ENCODE measurements at places on chromosomes 3 and 15.

- no peak for DNase-seq
These were observed 530.7 kb downstream of the EPHB1 start for GRCh38 chr3:135325726-135326235.

DNA sequence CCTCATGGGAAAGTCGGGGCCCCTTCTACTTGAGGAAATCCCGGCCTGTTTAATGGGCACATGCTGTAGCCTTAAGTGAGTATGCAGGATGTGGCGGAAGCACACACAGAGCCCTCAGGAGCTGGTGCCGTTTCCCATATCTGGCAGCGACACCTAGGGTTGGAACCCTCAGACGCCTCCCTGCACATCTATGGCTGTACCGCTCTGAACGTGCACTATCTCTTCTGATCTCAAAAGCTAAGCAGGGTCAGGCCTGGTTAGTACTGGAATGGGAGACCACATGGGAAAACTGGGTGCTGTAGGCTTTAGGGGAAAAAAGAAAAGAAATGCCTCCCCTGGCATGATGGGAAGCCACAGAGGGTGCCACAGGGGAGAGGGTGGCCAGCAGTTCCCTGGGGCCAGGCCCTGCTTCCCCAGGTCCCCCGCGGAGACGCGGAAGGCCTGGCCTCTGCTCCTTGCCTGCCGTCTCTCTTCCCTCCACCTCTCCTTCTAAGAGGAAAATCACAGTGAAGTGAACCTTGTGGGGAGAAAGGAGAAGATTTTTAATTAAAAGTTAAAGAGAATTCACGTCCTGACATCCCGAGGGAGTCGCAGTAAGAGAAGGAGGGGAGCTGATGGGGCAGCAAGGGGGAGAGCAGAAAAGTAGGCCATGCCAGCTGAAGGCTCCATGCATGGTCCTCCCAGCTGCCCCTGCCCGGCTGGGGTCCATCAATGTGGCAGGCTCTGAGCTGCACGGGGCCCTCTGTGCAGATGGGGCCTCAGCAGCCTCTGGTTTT lies 60.5 kb upstream of the TMEM115 start:
- DNase-seq = no peak

DNA sequence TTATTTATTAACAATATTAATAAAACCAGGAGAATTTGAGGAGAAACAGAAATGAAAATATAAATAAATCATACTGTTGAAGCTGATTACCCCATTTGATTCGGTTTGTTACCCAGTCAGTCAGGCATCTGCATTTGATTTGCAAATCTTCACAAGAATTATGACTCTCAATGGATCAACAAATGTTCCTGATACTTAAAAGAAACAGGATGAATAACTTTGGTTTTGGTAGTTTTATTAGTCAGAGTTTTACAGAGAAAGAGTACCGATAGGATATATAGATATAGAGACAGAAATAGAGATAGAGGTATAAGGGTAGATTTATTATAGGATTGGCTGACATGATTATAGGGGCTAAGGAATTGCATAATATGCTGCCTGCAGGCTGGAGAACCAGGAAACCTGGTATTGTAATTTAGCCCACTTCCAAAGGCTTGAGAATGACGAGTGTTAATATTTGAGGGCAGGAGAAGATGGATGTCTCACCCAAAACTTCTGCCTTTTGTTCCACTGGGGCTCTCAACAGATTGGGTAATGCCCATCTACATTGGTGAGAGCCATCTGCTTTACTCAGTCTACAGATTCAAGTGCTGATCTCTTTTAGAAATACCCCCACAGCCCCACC lies 241.6 kb upstream of the COL8A1 start:
- DNase-seq = peak; percentile 80

GRCh38 chr3:33236005-33236404 lies 17.4 kb upstream of the SUSD5 start:
- DNase-seq = no peak

DNA sequence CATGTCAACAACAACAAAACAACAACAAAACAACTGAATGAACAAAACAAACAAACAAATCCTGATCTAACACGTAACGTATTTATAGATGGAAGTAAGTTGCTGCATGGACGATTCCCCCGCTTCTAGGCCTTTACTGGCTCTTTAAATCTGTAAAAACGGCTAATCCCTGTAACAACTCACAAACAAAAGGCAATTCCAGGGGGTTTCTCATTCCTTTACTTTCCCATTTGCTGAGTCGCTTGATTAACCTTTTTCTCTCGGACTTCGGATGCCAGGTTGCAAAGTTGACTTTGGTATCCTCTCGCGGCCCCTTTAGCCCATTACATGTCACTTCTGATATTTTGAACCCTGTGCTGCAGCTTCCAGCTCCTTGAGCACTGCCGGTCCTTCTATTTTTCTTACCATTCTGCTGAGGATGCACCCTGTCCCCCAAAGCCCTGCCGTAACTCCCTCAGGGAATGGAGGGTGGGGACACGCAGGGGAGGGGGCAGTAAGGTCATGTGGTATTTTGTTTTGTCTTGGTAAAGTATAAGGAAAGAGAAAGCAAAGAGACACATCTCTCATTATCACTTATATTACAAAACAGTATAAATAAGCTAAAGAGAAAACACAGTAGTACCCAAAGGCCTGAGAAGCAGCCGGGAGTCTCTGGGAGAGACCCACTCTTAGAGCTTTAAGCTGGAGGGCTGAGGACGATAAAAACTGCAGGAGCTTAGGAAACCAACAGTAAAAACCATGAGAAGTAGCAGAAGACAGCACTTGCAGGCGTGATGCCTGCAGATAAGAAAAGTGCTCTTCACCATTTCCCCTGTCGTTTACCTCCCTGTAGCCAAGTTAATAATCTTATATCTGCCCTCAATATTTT lies 457.8 kb upstream of the ZNF717 start:
- no peak for DNase-seq

GRCh38 chr3:17730318-17730967 lies 12.0 kb downstream of the TBC1D5 start:
- peak; percentile 41 for DNase-seq

- DNase-seq = no peak
These were observed 25.6 kb downstream of the CLEC3B start for GRCh38 chr3:45051685-45052084.

DNA sequence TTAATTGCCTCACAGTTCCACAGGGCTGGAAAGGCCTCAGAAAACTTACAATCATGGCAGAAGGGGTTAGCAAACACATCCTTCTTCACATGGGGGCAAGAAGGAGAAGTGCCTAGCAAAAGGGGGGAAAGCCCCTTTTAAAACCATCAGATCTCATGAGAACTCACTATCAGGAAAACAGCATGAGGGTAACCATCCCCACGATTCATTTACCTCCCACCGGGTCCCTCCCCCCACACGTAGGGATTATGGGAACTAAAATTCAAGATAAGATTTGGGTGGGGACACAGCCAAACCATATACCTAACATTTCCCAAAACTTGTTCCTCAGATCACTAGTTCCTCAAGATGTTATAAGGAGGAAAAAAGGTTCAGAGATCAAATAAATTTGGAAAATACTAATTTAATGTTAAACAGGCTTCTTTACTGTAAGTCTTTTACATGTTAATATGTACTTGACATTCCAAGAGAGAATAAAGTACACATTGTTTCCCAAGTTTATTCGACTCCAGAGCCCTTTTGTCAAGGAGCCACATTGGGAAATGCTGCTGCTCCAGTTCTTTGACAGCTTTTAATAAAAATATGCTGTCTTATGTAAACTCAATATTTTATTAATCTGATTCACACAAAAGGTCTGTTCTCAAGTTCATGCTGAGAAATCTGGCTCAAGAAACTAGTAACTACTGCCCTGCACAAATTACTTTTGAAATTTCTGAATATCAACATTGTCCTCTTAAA lies 17.8 kb downstream of the HERC1 start:
- no peak for DNase-seq

DNA sequence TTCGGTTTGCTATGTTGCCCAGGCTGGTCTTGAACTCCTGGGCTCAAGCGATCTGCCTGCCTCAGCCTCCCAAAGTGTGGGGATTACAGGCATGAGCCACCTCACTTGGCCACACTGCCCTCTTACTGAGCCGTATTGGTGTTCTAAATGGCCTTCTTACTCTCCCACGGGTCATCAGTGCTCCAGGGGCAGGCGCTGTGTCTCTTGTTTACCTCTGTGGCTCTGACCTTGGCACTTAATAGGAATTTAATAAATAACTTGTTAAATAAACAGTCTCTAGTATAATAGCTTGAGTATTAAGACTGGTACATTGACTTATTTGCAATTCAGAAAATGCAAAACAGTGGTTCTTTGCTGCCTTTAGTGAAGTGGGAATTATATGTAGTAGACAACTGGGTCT lies 13.7 kb downstream of the FLNB start:
- no peak for DNase-seq

DNA sequence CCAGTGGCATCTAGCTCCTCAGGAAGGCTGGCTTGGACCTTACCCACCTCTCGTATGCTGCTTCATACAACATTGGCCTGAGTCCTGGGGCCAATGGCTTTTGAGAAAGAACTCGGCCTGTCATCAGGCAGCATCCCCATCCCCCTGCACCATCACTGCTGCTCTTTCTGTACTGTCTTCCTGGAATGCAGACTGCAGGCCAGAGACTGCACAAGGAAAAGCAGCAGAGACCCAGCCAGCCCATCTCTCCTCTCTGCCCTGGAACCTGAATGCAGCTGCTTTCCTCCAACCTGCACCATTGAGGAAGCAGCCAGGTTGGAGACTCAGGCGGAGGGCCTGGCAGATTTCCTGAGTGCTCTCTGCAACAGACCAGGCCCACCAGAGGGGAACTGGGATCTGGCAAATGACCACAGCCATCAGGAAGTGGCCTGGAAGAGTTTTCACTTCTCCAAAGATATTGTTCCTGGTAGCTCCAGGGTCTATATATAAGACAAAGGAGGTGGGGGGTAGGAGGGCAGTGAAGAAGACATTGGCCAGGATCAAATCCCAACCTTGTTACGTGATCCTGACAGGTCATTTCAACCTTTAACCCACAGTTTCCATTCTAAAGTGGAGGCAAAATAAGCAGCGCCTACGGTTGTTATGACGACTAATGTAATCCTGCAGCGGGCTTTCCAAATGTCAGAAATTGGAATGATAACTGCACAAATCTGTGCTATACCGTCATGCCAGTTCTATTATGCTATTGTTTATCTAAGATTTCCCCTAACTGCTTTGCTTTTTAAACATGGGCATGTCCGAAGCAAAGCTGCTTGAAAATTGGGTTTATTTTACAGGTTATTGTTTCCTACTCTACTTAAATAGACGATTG lies 24.4 kb upstream of the RAB7A start:
- no peak for DNase-seq

- no peak for DNase-seq
These were observed at the start of gene DGKG for GRCh38 chr3:186361762-186362536. TSS of gene DGKG (minus strand) at chr3:186362234. CDS start at chr3:186320459, 41,775 bp downstream.

DNA sequence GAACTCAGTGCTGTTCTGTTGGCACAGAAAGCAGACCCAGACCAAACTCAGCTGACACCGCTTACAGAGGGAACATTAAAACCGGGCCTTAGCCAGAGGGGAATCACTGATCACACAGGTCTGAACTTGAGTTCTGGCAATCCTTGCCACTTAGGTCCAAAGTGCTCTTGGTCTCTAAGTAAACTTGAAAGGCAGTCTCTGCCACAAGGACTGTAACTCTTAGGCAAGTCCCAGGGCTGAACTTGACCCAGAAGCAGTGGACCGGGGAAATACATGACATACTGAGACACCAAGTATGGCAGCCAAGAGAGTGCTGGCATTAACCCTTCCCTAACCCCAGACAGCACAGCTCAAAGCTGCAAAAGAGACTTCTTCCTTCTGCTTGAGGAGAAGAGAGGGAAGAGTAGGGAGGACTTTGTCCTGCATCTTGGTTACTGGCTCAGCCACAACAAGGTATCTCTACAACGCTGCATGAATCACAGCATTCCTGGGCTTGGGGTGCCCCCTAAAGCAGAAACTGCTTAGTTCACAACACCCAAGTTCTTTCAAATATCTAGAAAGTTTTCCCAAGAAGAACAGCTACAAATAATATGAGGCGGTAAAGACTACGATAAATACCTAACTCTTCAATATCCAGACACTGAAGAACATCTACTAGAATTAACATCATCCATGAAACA lies 32.5 kb downstream of the NAALADL2 start:
- DNase-seq = no peak

DNA sequence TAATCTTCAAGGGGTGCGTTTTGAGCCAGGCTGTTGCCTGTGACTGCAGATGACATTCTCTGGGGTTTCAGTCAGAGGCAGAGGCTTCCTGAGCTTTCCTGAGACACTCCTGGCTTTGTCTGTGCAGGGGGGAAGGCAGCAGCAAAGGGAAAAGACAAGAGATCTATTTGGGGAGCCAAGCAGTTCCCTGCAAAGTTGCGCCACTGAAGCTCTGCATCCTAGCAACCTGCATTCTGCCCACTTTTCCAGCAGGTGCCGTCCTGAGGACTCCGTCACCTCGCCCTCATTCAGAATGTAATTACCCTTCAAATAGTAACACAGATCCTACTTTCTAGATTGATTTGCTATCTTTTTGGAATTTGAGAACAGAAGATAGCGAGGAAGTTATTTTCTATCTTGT lies 1.9 kb upstream of the TMEM158 start:
- DNase-seq = no peak
